ENCODE measurements at places on chromosomes 2 and 18.
A peak's percentile ranks its signal among the peaks of the same experiment; 100 is the strongest.

DNA sequence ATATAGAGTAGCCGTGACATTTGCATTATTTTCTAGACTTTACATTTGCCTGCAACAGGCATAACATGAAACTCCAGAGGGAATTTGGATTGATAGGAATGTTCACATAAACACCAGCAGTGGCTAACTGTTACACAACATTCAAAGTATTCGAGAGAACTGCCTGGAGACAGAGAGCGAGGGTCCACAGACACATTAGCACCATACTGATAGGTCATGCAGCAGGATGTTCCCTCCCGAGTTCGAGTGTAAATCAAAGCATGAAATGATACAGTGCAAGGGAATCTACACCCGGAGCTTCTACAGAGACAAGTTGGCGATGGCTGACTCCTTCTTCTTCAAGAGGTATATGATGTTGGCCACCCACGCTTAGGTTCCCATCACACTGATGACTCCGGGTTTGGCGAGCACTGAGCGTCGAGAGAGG is 89.5 kb downstream of the COL6A3 start:
- DNase-seq, result no peak

DNA sequence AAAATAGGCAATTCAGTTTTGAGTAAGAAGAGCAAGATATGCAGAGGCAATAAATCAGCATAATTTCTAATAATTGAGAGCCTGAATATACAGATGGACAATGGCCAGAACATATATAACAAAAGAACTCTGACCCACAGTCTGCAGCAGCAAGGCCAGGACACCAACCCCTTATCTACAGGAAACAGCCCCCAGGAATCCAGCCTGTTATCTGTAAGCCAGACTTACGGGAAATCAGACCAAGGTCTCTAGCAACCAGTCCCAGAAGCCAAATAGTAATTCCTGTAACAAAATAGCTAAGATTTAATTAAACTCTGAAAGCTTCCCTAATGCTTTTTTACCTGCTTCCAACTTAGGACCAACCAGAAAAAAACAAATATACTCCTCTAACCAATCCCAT is 434.5 kb upstream of the GYPC start:
- no peak for DNase-seq

- DNase-seq, result no peak
Observed at GRCh38 chr2:191036363-191036762, 22.4 kb upstream of the STAT1 start.

GRCh38 chr2:108980076-108980475 is 8.9 kb downstream of the EDAR start:
- no peak for DNase-seq

DNA sequence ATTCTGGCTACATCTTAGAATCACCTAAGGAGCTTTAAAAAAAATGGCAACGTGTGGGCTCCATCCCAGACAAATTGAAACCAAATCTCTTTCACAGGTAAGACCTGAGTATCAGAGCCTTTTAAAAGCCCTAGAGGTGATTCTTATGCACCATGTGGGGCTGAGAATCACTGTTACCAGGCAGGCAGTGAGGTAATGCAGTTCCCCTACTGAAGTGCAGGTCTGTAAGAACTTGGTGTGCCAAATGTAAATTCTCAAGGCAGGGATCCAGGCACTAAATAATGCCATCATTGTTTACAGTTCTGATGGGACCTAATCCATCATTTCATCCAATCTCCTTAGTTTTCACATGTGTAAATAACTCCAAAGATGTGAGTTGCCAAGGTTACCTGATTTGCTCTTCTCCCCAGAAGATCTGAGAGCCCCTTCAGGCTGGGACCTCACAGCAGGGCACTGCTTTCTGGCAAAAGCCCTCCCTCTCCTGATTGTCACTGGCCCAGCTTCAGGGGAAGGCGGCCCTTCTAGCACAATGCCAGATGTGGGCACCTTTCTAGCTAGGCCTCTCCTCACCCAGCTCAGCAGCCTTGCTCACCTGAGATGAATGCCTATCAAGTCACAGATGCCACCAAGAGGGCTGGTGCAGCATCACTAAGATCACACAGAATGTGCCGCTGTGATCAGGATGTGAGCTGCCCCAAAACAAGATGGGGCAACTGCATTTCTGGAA is 73.6 kb upstream of the RGPD5 start:
- DNase-seq, result peak; percentile 49

DNA sequence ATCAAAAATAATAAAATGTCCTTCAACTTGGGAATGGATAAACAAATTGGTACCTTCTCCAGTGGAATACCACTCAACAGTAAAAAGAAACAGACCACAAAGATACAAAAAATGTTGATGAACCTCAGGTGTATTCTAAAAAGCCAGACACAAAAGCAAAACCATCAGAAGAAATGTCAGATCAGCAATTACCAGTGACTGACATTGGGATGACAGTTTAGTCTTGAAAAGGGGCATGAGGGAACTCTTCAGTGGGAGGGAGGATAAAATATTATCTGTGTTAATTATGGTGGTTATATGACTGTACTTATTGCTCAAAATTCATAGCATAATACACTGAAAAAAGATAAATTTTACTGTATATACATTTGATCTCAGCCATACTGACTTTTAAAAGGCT is 473.0 kb downstream of the TMX3 start:
- DNase-seq, result no peak

- DNase-seq, result peak; percentile 96
Observed at GRCh38 chr2:27582695-27583389, at the start of gene ZNF512. Gene ZNF512, plus strand, starts transcription at chr2:27583042. Its CDS starts 71 bp downstream, at chr2:27583113.

DNA sequence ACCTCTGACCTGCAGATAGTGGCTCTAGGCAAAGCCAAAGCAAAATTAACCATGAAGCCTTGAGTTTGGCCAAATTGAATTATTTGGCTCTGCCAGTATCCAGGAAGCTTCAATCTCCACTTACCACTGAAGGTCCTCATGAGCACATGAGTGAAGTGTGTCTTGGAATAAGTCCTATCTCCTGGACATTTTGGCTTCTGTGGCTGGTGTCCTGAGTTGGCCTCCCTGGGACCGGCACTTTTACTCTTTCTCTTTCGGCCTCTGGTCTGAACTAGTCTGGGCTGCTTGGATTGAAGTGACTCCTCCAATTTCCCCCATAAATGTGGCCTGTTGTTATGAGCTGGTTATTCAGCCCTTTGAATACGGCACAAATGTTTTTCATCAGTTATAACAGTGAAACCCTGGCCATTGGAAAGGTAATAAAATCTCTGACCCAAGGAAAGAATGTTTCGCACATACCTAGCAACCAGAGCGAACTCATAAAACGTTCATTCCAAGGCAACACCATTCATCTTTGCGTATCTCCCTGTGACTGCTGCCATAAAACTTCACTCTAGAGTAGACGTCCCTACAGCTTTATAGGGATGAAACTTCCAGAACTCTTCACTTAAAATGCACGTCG is 216.4 kb downstream of the LPIN1 start:
- no peak for DNase-seq

- no peak for DNase-seq
Observed at GRCh38 chr2:48424866-48425265, 105.1 kb upstream of the STON1 start.

- DNase-seq, result no peak
Observed at GRCh38 chr18:23812546-23813440, 123.5 kb downstream of the LAMA3 start.

GRCh38 chr2:222212571-222212970 is 86.2 kb downstream of the PAX3 start:
- no peak for DNase-seq

DNA sequence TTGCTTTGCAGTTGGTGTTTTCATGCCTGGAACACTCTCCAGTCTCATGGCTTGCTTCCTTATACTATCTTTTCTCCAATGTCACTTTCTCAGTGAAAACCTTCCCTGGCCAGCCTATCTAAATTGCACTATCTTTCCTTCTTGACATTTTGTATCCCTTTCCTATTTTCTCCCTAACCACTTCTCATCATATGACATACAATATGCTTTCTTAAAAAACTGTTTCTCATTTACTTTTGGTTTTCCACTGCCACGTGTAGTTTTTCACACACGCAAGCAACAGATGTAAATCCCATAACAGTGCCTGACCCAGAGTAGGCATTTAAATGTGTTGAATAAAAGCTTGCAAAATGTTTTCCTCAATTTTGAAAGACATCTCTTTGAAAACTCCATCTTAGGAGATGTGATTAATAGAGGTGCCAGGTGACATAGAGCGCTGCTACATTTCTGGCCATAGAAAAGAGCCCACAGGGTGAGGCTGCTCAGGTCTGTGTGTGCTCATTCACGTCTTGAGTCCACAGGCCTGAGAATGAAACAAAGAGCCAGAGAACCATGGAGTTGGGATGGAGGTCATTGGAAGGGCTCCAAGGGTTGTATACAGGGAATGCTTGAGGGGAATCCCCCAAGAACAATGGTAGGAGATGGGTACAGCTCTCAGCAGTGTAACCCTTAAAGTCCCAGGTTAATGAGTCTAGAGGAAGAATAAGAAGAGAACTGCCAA is 12.7 kb downstream of the ZNF24 start:
- no peak for DNase-seq

DNA sequence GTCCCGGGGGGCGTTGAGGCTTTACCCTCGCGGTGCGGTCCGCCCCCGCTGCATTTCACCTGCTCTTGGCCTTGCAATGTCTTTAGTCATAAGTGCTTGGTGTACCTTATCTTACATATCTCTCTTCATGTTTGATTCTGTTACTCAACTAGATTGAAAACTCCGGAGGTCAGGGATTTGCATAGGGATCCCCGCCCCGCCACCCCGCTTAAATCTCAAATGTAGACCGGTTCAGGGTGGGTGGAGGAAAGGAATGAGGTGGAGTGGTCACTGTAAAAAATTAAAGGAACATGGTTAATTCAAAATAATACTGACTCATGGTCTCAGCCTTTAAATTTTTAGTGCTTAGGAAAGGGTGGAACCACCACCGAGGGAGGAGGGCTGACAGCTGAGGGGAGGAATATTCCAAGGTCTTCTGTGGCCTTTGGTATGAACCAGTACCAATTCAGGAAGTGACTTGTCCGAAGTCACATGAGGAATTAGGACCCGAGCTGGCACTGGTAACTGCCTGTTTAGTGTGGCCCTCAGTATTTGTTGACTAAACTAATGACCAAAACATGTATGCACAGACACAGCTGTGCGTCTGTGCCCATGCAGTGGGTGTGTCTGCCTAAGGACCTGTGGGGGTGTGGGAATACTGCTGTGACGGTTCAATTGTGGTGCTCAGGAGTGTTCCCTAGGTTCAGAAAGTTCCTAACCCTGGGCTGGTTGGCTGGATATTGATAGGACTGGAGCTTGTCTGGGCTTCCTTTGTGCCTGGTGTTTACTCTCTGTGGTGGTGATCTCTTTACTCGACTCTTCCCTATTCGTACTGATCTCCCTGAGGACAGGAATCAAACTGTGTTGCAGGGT is 1.0 kb downstream of the PLEKHB2 start:
- no peak for DNase-seq

- DNase-seq, result no peak
Observed at GRCh38 chr2:68317971-68318913, 1.5 kb downstream of the CNRIP1 start.

DNA sequence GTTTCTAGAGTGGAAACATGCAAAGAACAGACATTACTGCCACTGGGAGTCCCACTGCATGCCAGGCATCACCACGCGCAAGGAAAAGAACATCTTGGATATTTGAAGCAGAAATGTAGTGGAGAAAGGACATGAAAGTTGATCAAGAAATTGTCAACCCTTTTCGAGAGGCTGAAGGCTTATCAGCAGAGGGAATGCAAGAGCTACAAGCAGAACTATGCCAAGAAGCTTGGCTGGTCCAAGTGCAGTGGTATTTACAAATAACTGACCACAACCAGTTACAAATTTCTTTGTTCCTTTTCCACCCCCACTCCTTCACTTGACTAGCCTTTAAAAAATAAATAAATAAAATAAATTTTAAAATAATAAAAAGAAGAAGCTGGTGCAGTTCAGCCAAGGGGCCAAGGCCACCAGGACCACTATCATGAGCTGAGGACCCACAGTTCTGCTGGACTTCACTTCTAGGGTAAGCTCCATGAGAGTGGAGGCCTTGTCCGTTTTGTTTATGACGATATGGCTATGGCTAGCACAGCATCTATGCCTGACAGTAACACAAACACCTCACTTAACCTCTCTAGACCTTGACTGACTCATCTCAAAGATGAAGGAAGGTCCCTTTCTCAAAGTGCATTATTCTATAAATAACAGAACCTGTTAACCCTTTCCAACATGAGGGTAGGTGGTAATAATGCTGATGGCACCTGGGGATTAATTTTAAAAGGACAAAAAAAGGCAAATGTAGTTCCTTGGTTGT is 20.9 kb downstream of the MARCHF4 start:
- DNase-seq, result no peak

DNA sequence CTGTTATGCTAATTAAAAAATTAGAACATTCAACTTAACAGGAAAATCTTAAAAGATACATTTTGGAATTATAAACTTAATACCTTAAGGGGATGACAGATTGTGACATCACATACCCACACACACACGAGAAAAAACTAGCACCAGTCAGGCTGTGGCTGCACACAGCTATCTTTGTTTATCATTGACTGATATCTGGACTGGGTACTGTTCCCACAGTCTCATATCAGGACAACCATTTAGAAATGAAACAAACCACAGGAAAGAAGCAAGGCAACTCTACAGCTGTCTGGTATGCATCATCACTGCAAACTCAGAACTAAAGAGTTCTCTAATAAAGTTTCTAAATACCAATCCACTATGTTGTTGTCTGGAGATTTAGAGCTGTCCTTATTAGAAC is 210.9 kb upstream of the SMAD7 start:
- DNase-seq, result no peak

GRCh38 chr18:27899893-27900292 is 277.0 kb downstream of the CDH2 start:
- DNase-seq, result no peak

DNA sequence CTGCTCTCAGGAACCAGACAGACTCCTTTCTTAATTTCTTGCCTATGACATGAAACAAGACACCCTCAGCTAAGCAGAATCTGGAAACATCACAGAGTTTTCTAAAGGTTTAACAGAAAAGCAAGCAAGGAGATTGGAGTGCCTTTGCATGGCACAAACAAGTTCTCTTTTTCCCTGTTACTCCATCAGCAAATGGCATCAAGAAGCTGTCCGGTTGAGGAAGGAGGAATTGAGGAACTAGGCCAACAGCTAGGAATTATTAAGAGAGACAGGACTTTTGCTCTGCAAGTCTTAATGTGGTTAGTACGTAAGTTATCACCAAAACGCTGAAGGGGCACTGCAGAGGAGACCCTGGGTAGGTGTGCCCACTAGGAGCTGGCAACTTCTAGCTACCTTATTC is 53.2 kb downstream of the NEB start:
- no peak for DNase-seq

DNA sequence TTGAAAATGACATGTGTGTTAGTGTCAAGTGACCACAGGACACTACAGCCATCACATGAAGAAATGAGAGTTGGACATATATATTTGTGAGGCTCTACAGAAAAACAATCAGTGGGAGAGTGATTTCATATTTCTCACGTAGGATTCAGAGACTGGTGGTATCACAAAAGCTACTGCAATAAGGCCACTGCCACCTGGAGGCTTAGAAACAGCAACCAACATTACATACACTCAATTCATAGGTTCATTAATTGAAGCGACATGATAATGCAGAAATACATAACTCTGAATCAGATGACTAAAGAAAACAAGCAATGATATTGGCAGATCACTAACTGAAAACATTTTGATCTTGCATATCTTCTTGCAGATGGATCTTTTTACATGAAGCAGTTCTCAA is 248.1 kb upstream of the KLHL14 start:
- no peak for DNase-seq

All from DMS79 (cell line).